Nucleus accumbens (tissue), 56 donors: ENCODE measurements at places on chromosomes 2 and 18.

DNA sequence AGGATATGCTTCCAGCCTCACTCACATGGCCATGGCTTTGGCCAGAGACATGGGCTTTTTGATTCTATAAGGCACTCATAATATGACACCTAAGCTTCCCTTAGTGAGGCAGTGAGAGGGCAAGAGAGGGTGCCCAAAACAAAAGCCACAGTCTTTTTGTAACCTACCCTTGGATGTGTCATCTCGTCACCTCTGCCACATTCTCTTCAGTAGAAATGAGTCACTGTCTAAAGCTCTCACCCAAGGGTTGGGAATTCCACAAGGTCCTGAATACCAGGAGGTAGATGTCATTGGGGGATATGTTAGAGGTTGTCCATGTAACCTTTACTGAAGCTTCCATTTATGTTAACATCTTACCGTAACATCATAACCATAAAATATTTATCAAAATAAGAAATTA, 108.4 kb downstream of the ALMS1 start:
- no peak for DNase-seq

GRCh38 chr2:78077633-78078032, 555.5 kb upstream of the LRRTM4 start:
- no peak for DNase-seq

GRCh38 chr18:63320123-63320974, 780 bp upstream of the BCL2 start:
- peak; percentile 45 for DNase-seq

GRCh38 chr2:18132697-18133096, 254.2 kb downstream of the KCNS3 start:
- no peak for DNase-seq

DNA sequence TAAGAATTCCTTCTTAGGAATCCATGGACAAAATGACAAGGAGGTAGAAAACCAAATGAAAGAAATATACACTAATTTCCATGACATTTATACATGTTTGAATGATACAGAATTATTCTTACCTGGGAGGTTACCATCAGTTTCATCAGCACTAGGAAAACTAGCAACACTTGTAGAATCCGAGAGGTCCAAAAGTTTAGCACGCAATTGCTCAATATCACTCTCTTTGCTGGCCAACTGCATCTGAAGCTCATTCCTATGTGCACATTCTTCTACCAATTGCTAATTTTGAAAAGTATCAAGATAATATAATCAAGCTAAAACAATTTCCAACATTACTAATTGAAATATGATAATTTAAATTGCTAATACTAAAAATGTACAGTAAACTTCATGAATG, 144.8 kb downstream of the ROCK1 start:
- no peak for DNase-seq

- no peak for DNase-seq
These were observed 158.8 kb upstream of the HDAC4 start for GRCh38 chr2:239559417-239560261.

DNA sequence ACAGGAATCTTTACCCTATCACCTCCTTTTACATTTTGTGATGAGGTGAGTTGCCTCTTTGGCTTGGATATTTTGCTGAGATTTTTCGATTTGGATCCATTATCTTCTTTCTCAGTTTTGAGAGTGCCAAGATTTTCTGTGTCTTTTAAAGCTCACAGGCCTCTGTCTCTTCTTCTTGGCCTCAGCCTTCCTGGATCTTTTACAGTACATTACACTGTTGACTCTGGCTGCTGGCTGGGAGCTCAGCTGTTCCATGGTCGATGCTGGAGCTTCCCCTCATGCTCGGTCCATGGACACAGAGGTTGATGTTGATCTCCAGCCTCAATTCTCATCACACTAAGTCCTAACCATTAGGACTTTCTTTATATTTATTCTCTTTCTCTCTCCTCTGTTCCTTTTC, 332.8 kb upstream of the UBE2E3 start:
- DNase-seq, result no peak

GRCh38 chr2:176931588-176932563, 280.7 kb upstream of the HNRNPA3 start:
- no peak for DNase-seq

DNA sequence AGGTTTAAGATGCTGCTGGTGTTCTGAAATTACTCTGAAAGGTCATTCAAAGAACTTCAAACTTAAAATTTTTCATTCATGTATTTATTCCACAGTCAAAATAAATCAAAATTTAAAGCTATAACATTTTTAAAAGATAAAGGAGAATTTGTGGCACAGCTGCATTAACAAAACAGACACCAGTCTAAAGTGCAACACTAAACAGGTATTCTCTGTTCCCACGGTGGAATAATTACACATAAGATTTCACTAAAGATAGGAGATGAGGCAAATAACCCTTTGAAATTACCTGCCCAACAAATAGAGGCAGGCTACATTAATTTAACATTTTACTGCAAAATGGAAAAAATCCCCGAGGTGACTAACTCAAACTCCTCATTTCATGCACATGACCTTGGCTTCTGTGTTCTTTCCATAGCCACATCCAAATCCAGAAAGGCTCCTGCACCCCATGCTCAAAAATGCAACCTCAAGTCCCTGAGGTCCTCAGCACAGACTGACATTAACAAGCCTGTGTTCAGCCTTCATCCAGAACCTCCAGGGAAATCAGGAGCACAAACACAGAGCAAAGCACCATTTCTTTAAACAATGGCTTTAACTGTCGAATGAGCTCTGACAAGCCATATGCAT, 10.5 kb downstream of the COX7A2L start:
- DNase-seq, result no peak

DNA sequence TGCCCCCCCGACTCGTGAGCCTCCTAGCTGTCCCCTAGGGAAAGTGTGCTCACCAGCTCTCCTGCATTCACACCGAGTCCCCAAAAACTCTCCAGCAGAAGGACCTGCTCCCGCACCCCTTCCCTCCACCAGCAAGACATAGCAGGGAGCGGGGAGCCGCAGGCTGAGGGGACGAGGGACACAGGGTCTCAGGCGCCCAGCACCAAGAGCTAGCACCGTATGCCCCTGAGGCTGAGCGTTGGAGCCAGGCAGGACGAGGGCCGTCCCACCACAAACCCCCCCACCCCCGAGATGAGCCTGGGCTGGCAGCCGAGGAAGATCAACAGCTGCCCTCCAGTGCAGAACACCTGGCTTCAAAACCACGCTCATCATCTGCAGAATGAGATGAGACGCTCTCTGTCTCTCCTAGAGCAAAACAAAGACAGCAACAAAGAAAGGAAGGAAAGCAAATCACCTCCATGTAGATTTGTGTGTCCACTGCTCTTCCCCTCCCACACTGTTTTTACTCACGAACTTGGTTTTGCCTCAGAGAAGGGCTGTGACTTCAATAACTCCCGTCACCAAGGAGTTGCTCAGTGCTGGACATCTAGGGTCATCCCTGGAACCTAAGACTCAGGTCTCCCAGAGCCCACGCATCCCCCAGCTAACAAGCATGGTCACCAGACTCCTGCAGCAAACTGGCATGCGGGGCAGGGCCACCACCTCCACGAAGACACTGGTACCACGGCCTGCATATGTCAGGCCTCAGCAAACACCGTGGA, 39.7 kb upstream of the SALL3 start:
- DNase-seq, result no peak

- DNase-seq, result no peak
These were observed 115.4 kb downstream of the MCFD2 start for GRCh38 chr2:46800218-46800617.

- no peak for DNase-seq
These were observed 315.7 kb downstream of the KCNS3 start for GRCh38 chr2:18194161-18194560.

DNA sequence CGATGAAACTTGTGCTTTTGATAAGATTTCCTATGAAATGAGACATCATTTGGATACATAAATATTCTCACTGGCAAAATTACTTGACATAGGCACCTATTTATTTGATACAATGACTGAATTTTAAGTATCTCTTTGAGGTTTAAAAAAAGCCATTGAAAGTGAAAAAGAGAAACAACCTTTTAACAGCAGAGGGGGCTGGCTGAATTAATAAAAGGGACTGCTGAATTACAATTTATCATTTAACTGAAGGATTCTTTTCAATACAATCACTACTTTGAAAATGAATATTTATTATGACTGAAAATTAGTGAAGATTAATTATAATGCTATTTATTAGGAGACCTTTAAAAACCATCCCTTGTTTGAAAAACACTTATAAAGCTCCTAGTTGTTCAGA, 335.3 kb downstream of the DLGAP1 start:
- no peak for DNase-seq

- no peak for DNase-seq
These were observed 266.7 kb downstream of the MEIS1 start for GRCh38 chr2:66701656-66702055.

- DNase-seq, result no peak
These were observed 122.9 kb upstream of the ZEB2 start for GRCh38 chr2:144642856-144643255.

DNA sequence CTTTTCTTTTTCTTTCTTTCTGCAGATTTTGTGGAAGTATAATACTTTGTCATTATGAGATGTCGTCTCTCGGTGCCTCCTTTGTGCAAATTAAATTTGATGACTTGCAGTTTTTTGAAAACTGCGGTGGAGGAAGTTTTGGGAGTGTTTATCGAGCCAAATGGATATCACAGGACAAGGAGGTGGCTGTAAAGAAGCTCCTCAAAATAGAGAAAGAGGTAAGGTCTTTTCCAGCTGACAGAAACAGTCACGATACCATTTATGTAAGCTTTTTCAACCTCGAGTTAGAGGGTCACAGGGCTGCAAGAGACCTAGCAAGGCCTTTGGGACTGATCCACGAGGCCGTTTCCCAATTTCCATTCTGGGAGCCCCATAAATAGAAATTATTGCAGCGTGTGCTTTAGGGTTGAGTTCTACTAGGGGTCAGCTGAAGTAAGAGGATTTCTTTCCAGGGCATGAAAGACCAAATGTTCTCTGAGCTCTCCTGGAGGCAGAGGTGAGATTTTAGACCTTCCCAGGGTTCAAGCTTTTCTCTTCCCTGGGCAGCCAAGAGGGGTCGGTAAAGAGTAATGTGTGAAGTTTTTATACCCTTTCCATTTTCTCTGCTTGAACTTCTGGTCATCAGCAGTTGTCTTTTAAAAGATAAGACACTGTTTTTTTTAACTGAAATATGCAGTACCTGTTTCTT, 15.5 kb downstream of the MAP3K20 start:
- no peak for DNase-seq

DNA sequence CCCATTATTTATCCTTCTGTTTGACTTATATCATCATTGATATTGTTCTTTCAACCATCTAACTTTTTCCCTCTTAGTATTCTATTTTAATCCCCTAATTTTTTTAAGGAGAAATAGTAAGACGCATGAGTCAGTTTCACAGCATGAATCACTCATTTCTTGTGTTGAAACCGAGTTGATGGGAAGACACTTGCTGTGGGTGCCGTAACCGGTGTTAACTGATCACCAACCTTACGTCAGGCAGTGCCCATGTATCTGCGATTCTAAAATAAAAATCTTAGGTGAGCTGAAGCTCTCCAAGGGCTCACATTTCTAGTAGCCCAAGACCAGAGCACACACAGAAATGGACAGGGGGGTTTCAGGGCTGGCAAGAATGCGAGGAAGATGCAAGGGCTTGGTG, 348.1 kb downstream of the GALR1 start:
- no peak for DNase-seq

- DNase-seq, result no peak
These were observed 50.0 kb upstream of the RFX8 start for GRCh38 chr2:101524806-101525430.

DNA sequence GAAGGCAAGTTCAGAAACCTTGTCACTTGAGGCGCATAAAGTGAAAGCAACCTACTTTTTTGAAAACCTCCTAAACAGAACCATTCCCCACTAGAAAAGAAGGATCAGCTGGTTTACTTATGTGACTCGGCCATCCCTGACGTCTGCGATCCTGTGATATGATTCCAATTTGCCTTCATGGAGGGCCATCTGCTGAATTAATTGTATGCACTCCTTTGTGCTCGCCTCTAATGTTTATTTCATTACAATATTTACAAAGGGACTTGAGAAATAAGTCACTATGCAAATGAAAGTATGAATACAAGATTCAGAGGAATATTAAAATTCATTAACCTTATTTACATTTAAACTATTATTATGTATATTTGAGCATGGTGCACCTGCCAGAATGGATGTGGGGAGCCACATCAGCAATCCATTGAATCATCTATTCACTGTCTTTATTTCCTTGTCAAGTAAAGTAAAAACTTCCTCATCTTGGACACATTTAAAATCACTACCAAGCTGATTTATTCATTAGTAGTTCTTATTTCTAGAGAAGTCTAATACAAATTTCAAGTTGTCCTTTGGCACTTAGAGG, 96.5 kb downstream of the RBM43 start:
- no peak for DNase-seq

- no peak for DNase-seq
These were observed 114.1 kb downstream of the WDSUB1 start for GRCh38 chr2:159172403-159172802.

- no peak for DNase-seq
These were observed 934.6 kb downstream of the SOCS6 start for GRCh38 chr18:71223486-71223885.

- DNase-seq, result no peak
These were observed 18.4 kb upstream of the SELENOI start for GRCh38 chr2:26327291-26328272.

DNA sequence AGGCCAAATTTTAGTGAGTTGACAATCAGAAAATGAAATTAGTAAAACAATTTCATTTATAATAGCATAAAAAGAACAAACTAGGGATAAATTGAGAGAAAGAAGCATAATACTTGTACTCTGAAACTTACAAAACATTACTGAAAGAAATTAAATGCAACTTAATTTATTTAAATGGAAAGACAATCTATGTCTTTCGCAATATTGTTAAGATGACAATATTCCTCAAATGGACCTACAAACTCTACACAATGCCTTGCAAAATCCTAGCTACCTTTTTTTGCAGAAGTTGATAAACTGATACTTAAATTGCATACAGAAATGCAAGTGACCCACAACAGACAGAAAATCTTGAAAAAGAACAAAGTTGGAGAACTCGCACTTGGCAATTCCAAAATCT, 9.1 kb downstream of the EPG5 start:
- DNase-seq, result no peak

DNA sequence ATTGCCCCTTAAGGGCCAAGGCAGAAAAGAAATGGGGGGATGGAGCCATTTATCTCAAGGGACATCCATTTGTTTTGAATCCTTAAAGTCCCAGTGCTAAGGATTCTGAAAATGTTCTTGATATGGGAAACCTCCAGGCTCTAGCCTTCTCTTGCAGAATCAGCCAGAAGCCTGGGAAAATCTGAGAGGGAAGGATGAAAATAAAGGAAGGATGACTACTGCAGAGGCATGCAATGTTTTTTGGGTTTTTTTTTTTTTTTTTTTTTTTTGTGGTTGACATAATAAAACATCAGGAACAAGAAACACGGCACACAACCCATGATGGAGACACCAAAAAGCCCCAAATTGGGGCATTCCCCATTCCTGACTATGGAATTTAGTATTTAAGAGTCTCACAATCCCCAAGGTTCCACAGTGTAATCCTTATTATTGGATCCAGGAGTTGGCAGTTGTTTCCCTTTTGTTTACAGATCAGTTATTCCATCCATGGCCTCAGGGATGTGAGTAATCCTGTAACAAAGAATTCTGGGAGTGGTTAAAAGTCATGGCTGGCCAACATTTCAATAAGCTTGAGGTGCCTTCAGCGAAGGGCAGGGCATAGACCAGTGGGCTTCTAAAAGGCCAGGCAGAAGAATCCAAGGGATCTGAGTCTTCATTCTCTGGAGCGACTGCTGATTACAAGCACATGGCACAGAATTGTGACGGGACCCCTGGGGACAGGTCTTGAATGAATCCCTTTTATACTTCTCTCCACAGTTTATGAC, 337.5 kb downstream of the GULP1 start:
- no peak for DNase-seq

- no peak for DNase-seq
These were observed 208.4 kb downstream of the TNS1 start for GRCh38 chr2:217794133-217794986.
